ENCODE measurements at places on chromosomes 13 and 19.

- no peak for DNase-seq
Observed at GRCh38 chr13:110774490-110774889, 61.0 kb downstream of the ING1 start.

GRCh38 chr19:13817018-13817614 is 21.9 kb downstream of the ZSWIM4 start:
- DNase-seq = no peak

DNA sequence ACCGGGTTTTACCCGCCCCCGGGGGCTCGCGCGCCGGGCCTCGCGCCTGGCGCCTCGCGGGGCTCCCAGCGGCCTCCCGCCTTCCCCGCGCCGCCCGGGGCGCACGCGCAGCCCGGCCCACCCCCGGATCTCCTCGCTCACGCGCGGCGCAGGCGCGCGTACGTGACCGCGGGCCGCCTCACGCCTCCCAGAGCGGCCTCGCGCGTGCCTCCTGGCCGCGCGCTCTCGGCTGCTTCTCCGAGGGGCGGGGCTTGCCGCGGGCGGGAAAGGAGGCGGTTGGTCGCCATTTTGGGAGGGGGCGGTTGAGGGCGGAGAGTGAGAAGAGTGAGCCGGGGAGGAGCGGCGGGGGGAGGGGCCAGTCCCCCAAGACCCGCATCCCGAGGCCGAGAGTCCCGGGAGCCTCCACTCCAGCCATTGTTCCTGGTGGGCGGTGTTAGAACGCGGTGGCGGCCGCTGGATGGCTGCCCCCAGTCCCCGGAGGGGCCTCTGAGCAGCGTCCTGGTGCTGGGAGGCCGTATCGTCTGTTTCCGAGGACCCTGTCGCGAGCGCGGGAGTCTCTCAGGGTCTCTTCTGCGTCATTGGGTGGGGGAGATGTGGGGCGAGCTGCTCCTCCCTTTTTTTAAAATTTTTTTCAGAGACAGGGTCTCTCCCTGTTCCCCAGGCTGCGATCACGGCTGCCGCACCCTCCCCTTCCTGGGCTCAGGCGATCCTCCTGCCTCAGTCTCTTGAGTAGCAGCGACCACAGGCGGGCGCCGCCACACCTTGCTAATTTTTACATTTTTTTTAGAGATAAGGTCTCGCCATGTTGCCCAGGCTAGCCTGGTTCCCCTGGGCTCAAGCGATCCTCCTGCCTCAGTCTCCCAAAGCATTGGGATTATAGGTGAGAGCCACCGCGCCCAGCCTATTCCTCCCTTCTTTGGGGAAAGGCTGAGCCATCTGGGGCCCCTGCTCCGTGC is at the start of gene ZNF541:
TSS of gene ZNF541 (minus strand) at position 78 of the 956 bp plus-strand sequence. CDS start 17,292 bp downstream, outside the sequence.
- peak; percentile 72 for DNase-seq

DNA sequence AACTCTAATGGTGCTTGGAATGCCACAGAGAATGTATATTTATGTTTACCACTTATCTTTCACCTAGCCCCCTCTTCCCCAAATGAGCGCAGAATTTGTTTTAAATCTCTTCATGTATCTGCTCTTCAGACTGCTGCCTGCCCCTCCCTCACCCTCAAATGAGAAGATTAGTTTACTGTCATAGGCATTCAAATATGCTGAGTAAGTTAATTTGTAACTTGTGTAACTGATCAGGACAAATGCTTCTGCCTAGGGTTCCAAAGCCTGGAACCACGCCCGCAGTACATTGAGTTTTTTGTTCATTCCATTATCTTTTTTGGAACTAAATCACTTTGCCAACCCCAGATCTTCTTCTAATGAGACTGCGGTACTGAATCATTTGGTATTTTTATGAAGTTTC is 74.5 kb downstream of the ATP8A2 start:
- no peak for DNase-seq

DNA sequence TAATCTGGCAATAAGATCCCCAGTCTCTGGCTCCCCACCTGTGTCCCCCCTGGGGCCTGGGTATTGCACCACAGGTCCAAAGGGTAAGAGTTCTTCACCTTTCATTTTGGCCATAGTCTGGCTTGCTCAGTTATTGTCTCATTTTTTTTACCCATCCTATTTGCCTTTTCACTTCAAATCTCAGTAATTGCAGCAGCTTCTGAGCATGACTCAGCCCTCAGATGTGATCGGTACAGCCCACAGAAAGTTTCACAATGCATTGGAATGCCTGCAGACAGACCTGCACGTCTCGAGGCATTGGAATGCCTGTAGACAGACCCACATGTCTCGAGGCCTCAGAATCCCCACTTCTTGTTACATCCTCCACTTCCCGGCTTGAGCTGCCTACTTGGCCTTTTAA is 173.6 kb downstream of the NUFIP1 start:
- no peak for DNase-seq

DNA sequence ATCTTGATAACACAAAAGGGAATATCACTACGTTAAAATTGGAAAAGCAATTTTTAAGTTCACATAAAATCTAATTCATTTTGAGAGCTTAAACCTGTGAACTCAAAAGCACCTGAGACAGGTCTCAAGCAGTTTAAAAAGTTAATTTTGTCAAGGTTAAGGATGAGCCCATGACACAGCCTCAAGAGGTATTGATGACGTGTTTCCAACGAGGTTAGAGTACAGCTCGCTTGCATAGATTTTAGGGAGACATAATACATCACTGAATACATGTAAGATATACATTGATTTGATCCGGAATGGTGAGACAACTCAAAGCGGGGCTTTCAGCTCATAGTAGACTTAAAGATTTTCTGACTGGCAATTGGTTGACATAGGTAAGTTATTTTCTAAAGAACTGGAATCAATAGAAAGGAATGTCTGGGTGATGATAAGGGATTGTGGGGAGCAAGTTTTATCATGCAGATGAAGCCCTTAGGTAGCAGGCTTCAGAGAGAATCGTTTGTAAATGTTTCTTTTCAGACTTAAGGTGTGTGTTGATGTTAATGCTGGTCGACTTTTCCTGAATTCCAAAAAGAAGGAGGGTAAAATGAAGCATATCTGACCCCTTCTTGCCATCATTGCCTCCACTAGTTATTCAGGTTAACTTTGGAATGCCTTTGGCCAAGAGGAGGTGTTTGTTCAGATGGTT is 2890.6 kb downstream of the PCDH9 start:
- DNase-seq = no peak

GRCh38 chr13:60944016-60944415 is 471.6 kb downstream of the PCDH20 start:
- no peak for DNase-seq

DNA sequence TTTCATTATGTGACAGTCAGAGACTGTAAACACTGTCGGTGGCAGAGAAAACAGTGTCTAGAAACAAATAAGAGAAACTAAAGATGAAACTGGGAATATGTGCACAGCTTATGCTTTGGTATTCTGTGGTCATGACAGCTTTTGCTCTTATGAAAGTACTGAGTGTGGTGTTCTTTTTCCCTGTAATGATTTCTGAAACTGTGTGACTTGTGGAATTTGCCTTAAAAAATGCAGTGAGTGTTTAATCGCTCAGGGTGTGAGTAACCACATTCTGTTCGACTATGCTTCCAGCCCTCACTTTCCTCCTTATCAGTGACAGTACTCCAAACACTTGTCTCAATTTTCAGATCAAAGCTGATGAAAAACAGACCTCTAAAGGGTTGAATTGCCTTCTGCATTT is 66.9 kb upstream of the DIAPH3 start:
- DNase-seq = no peak

DNA sequence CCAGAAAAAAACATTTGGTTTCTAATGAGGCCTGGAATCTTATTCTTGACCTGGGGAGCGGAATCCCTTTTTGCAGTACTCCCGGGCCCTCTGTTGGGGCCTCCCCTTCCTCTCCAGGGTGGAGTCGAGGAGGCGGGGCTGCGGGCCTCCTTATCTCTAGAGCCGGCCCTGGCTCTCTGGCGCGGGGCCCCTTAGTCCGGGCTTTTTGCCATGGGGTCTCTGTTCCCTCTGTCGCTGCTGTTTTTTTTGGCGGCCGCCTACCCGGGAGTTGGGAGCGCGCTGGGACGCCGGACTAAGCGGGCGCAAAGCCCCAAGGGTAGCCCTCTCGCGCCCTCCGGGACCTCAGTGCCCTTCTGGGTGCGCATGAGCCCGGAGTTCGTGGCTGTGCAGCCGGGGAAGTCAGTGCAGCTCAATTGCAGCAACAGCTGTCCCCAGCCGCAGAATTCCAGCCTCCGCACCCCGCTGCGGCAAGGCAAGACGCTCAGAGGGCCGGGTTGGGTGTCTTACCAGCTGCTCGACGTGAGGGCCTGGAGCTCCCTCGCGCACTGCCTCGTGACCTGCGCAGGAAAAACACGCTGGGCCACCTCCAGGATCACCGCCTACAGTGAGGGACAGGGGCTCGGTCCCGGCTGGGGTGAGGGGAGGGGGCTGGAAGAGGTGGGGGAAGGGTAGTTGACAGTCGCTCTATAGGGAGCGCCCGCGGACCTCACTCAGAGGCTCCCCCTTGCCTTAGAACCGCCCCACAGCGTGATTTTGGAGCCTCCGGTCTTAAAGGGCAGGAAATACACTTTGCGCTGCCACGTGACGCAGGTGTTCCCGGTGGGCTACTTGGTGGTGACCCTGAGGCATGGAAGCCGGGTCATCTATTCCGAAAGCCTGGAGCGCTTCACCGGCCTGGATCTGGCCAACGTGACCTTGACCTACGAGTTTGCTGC is at the start of gene ICAM4:
TSS of gene ICAM4 (plus strand) at position 153 of the 935 bp plus-strand sequence. CDS start at position 211, 58 bp downstream.
- no peak for DNase-seq

- peak; percentile 19 for DNase-seq
Observed at GRCh38 chr19:53365899-53366493, 491 bp downstream of the ZNF525 start.

DNA sequence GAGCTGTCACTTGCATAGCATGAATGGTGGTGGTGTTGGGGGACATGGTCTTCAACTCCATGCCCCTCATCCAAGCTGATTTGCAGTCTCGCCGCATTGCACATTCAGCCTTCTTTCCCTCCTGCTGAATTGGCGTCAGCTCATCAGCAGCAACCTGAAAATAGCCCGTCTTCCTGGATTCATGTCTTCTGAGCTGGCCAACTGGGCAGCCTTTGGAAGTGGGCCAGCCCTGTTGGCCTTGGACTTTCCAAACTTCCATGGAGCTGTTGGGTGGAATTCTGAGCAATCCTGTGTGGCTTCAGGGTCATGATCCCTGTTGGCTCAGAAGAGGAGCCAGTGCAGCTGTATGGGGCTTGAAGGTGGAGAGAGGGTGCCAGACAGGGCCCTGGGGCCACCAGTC is 68.8 kb downstream of the ZNF536 start:
- DNase-seq = no peak

DNA sequence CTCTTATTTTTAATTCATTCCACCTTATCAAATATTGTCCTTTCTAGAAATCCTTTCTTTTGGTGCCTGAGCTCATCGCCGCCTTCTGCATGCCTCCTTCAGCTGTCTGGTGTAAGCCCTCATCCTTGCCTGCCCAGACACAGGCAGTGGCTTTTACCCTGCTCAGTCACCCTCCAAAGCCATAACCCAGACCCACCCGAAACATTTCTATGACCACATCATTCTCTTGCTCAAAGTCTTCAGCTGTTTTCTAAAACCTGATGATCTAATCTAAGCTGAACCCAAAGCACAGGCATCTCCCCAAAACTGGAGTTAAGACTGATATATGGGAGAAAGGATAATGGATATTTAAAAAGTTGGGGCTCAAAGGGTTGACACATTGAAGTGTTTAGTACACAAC is 753.7 kb upstream of the SGCG start:
- no peak for DNase-seq

DNA sequence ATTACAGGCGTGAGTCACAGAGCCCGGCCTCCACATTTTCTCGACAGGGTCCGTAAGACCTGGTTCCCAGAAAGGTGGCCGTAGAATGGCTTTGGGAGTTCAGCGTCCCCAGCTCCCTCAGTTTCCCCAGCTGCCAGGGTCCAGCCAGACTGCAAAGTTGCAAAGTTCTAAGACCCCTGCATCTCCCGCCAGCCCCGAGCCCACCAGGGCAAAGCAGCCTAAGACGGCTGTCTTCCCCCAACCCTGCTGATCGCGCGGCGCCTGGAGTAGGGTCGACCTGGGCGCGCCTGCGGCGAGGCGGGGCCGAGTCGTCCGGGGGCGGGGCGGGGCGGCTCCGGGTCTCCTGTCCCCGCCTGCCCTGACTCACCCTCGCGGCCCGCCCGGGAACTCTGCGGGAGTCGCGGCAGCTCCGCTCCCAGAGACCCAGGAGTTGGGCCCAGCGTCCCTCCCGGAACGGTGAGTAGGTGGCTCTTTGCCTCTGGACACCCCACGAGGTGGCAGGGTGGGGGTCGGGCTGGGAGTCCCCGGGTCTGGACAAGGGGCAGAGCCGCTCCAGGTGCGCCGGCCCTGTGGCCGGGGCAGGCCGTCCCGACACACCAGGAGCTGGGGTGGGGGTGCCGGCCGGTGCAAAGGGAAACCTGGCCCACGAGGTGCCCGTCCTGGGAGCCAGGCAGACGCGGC is at the start of gene LRRC8E:
TSS of gene LRRC8E (plus strand) at position 366 of the 681 bp plus-strand sequence. CDS start 7,094 bp downstream, outside the sequence.
- no peak for DNase-seq

GRCh38 chr13:57858376-57858775 is 226.8 kb downstream of the PCDH17 start:
- DNase-seq = no peak

- no peak for DNase-seq
Observed at GRCh38 chr13:79966059-79966458, 374.9 kb downstream of the SPRY2 start.

GRCh38 chr13:109730812-109731335 is 55.5 kb downstream of the IRS2 start:
- DNase-seq = no peak

- no peak for DNase-seq
Observed at GRCh38 chr13:106152047-106152446, 383.4 kb downstream of the EFNB2 start.

GRCh38 chr13:101915755-101916107 is 463.3 kb downstream of the ITGBL1 start:
- DNase-seq = no peak

GRCh38 chr13:38520041-38520440 is 166.8 kb upstream of the FREM2 start:
- no peak for DNase-seq

DNA sequence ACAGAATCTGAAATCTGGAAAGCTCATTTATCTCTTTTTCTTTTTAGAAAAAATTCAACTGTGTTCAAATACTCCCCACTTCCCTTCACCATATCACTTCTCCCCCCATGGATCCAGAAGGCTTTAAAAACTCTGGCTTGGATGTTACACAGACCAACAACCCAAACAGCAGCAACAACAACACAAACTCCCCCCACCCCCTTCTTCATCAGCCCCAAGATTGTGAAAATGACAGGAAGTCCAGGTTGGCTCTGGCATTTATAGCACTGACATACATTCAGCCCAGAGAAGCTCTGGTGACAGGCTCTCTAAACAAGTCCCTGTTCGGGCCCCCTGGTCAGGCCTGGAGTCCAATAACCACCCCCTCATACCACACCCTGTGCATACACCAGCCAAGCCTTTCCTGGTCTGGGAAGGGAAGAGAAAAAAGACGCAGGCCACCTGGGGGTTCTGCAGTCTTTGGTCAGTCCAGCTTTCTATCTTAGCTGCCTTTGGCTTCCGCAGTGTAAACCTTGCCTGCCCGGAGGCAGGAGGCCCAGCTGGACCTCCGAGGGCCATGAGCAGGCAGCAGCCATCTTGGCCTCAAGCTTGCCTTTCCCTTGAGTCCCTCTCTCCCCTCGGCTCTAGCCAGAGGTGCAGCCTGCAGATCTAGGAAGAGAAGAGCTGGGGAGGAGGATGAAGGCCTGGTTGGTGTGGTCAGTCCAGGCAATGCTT is 6.8 kb downstream of the CDX2 start:
- no peak for DNase-seq

- DNase-seq = no peak
Observed at GRCh38 chr19:5507065-5507909, 52.1 kb downstream of the ZNRF4 start.
